ENCODE measurements at places on chromosomes 1 and 21. TPM values are rescaled to one million over a fixed set of nuclear protein-coding genes. Genes with fewer than 3 reads are reported as not detected.

GRCh38 chr1:204643503-204643902 is 42.0 kb downstream of the LRRN2 start:
- H3K27ac ChIP-seq: no peak overlapping the region
- H3K4me3 ChIP-seq: no peak overlapping the region
- H3K4me1 ChIP-seq: no peaks in the 10 kb centered on the region
- DNase-seq: no peak
- no peaks in the 10 kb centered on the region for H3K36me3 ChIP-seq

- H3K27ac ChIP-seq: no peak overlapping the region
- no peaks in the 10 kb centered on the region for H3K36me3 ChIP-seq
- H3K4me1 ChIP-seq: no peaks in the 10 kb centered on the region
- no peaks in the 10 kb centered on the region for H3K27me3 ChIP-seq
- H3K4me3 ChIP-seq: no peak overlapping the region
Measured at GRCh38 chr1:190738317-190738716, 260.7 kb upstream of the BRINP3 start.

DNA sequence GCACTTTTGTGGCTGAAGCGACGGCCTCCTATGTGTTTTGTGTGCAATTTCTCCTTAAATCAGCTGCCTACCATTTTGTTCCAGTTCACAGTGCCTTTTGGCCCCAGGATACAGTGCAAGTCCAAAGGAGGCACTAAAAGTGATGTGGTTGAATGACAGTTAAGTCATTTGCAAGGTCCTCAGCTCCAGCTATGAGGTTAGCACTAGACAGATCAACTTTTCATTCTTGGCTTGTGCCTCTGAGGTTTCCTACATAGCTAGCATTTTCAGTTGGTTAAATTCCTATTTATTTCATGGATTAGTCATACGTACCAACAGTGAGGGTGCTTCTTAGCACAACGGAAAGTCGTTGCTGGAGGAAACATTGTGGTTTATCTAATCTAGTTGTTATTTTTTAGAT is 59.3 kb upstream of the NTPCR start:
- no peaks in the 10 kb centered on the region for H3K36me3 ChIP-seq
- no peak for DNase-seq
- H3K4me3 ChIP-seq: no peak overlapping the region
- no peaks in the 10 kb centered on the region for H3K27me3 ChIP-seq
- no peaks in the 10 kb centered on the region for H3K4me1 ChIP-seq

DNA sequence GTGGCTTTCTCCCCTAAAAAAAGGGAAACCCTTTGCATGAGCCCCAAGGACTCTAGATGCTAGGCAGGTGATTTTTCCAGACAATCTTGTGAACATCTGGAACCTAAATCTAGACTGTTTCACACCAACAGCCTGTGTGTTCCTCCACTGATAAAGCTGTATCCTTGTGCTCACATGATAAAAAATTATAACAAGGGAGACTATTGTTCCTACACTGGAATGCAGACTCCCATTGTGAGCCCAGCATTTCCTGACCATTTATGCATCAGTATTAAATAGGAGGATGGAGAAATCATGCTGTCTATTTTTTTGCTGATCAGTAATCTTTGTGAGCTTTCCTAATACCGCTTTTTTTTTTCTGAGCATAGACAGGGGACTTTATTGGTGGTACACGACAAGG is 52.5 kb downstream of the ZNF697 start:
- no peak overlapping the region for H3K27ac ChIP-seq
- no peaks in the 10 kb centered on the region for H3K27me3 ChIP-seq
- DNase-seq: no peak
- H3K4me1 ChIP-seq: no peaks in the 10 kb centered on the region
- H3K36me3 ChIP-seq: no peaks in the 10 kb centered on the region
- no peak overlapping the region for H3K4me3 ChIP-seq

DNA sequence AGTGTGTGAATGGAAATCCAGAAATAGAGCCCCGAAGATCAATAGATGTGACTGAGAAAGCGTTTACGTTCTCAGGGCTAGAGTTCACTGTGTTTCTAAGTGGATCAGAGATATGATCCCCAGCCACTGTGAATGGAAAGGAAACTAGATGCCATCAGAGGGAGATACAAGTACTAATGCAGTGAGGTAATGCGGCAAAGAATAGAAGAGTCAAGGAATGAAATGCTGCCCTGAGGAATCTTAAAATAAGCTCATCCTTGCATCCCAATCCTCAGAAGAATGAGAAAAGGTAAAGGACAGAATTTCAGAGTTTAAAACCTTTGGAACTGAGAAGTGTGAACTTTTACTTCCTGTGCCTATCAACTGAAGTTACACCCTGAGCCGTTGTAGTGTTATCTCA is 165.5 kb upstream of the ESRRG start:
- no peak overlapping the region for H3K4me3 ChIP-seq
- H3K27ac ChIP-seq: no peak overlapping the region
- no peak for DNase-seq
- H3K4me1 ChIP-seq: no peaks in the 10 kb centered on the region
- H3K27me3 ChIP-seq: no peaks in the 10 kb centered on the region
- H3K36me3 ChIP-seq: no peaks in the 10 kb centered on the region

DNA sequence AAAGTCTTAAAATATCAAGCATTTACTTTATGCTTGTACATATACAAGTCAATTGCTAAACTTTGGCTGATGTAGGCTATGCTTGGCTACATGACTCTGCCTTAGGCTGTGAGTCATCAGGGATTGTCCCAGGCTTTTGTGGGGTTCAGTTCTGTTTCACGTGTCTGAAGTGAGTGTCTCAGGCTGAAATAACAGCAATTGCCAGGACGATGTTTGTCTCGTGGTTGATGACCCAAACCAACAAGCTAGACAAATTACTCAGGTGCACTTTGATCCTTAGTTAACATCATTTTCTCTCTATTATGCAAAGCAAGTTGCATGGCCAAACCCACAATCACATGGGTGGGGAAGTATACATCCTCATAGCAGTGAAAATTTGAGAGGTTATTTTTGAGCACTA is 410.1 kb downstream of the BRINP3 start:
- H3K36me3 ChIP-seq: no peaks in the 10 kb centered on the region
- H3K4me1 ChIP-seq: no peaks in the 10 kb centered on the region
- no peaks in the 10 kb centered on the region for H3K27me3 ChIP-seq
- no peak overlapping the region for H3K27ac ChIP-seq

DNA sequence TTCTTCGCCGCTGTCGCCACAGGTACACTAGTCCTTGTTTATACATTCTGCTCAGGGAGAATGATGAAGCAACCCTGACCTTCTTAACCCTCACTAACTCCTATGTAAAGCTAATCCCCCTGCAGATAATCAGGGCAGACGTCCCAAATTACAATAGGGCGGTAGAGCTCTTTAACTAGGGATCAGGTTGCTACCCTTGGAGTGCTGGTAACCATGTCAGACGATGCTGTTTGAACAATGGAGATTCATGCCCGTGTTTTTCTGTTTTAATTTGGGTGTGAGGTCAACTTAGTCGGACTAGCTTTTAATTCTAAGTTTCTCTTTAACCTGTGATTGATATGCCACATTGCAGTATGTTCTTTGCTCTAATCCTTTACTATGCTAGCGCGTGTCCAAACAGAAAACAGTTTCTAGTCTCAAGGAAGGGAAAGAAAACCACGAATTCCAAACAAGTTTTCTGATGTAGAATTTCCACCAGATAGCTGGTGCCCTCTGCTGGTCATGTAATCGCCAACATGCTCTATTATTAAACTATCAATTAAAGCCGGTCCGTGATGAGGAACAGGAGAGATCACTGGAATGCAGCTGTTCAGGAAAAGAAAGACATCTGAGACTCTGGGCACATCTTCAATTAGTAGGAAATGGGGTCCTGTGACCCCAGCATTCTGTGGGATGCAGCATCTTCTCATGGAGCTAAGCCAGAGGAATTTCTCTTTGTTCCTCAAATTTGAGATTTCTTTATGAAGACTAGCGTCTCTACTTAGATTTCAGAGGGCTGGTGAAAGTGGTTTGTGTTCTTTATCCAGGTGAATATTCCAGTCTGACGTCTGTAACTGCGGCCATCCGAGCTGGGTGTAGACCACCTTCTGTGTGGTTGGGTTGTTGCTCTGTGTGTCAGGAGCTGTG is 18.3 kb upstream of the VAMP3 start:
- DNase-seq: peak; percentile 60
- H3K4me3 ChIP-seq: no peak overlapping the region
- H3K27me3 ChIP-seq: no peaks in the 10 kb centered on the region
- no peaks in the 10 kb centered on the region for H3K4me1 ChIP-seq
- H3K27ac ChIP-seq: no peak overlapping the region

DNA sequence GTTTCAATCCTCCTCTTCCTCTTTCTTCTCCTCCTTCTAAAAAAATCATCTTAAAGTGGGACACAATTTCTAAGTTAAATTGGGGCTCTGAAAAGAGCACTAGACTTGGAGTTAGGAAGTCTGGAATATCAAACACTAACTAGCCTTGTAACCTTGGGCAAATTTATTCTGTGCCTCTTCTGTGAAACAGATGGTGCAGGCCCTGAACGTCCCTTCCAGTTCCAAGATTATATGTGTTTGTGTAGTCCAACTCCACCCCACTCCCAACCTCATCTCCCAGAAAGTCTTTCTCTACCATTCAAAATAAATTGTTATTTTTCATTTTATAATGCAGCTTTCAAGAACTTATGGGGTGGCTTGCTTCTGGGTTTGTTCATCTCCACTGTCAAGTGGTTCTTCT is 630.0 kb downstream of the LMO4 start:
- H3K27ac ChIP-seq: no peak overlapping the region
- H3K4me3 ChIP-seq: no peak overlapping the region
- no peak for DNase-seq
- H3K36me3 ChIP-seq: no peaks in the 10 kb centered on the region
- no peaks in the 10 kb centered on the region for H3K4me1 ChIP-seq

ERICH3 gene
- total RNA-seq: 3.7 TPM

GUCA2A gene
- total RNA-seq: not detected

ACOT11 gene
- total RNA-seq: 16.2 TPM

CLCA1 gene
- 0.29 TPM for total RNA-seq

NEK2 gene
- not detected for total RNA-seq
